CD4-positive, alpha-beta T cell treated with Interferon gamma for 1 hour (primary cell): ENCODE measurements at places on chromosomes 4 and X.

- DNase-seq, result no peak
Measured at GRCh38 chrX:107154787-107155620, 36.4 kb upstream of the RBM41 start.

DNA sequence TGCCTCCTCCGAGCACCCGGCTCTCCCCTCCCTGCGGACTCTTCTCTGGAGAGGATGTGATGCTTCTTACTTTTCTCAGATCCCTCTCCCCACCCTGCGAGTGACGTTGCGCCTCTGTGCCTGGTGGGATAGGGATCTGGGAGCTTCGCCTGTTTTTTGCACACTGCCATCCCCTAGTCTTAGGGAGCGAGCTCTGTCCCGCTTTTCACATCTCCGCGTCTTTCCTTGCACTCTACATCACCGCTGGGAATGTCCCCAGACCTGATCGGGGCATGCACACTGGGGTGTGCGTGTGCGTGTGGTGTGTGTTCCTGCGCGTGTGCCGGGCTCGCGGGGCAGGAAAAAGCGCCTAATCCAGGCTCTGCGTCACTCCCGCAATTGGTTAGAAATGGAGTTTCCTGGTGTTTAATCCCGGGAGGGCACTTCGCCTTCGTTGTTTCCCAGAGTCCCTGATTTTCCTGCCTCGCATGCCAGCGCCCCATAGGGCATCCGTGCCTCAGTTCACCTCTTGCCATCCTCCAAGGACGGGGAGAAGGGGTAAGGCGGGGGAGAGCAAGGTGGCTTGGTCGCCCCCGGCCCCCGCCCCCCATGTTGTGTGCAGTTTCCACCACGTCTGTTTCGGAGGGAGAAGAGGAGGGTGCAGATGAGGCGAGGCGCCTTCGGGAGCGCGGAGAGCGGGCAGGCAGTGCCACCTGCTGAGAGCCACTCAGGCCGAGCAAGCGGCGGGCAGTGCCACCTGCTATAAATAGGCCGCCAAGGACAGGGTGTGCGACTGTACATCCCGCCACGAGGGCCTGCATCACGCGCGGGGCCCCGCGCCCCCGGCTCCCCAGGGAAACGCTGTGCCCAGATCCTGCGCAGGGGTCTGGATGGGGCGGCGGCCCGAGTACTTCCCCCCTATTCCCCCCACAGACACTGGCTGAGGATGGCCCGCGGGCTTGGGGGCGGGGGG lies 759 bp upstream of the TBC1D1 start:
- peak; percentile 51 for DNase-seq

GRCh38 chr4:167868163-167868562 lies 224.2 kb upstream of the ANXA10 start:
- DNase-seq, result no peak

- no peak for DNase-seq
Measured at GRCh38 chr4:80196259-80196921, 913 bp upstream of the PRDM8 start.

GRCh38 chr4:109846395-109847098 lies 1.4 kb upstream of the LRIT3 start:
- no peak for DNase-seq

DNA sequence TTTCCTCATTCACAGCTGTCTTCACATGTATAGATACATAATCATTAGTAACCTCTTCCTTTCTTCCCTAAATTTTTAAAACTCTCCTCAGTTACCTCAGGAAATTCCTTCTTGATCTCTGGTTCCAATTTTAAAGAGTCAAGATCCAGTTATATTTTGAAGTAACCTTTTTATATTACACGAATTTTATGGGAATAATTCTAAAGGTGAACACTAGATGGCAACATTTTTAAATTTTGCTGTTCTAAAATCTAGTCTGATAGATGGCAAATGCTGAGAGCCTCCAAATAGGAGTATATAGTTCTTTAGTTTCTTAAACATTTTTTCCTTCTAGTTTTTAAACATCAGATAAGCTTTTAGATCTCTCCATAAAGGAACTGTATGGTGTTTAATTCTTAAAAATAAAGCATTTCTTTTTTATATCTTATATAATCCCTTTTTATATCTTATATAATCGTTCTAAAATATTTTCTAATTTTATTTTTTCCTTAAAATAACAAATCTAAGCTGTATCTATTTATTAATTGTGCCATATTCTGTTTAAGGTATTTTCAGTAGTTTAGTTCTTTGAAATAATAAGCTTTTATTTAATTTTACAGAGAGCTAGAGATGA lies 37.9 kb upstream of the PAPSS1 start:
- DNase-seq, result no peak
